ENCODE measurements at places on chromosomes 11 and 22.

DNA sequence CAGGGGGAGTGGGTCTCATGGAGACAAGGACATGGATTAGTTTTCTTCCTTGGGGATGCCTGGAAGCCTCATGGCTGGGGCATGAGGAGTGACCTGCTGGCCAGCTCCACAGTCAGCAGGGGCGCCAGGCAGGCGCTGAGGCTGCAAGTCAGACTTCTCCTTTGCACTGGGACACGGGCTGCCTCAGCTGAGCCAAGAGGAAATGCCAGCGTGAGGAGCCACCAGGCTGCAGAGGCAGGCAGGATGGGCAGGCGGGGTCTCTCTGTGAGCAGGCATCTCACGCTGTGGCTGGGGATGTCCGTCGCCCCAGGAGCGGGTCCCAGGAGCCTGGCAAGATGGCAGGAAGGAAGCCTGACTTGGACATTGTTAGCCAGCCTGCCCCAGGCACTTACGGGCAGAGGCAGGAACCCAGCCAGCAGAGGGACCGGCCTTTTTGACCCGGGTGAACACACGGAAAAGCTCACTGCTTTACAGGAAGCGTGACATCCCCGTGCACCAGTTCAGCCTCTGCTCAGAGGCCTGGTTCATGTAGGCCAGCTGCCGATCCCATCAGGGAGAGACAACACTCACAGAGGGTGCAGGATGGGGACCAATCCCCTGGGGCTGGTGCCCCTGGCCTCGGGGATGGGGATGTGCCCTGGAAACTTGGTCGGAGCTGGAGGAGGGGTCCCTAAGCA lies 10.2 kb downstream of the GNB1L start:
- no peak for DNase-seq

- DNase-seq, result peak; percentile 10
Observed at GRCh38 chr11:32847511-32847910, 17.8 kb downstream of the PRRG4 start.

DNA sequence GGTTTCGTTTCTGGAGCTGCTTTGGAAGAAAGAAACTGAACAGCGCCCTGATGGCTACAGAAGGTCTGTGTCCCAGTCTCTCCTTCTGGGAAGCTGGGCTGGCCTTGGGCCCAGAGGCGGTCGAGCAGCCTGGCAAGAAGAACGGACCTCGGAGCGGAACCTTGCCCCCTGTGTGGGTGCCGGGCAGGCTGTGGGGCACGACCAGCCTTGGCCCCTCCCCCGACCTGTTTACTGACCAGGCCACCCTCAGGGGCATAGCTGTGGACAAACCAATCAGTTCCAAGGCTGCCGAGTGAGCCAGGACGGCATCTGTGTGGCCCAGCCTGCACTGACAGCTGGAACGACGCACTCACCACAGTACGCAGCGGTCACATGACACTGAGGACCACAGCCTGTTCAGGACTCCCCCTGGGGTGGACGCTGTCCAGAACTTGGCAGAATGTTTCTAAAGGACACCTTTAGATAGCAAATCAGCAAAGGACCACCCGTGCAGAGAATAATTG lies 7.2 kb downstream of the PIM3 start:
- no peak for DNase-seq

- peak; percentile 62 for DNase-seq
Observed at GRCh38 chr22:37604875-37605274, 3.8 kb upstream of the GGA1 start.

DNA sequence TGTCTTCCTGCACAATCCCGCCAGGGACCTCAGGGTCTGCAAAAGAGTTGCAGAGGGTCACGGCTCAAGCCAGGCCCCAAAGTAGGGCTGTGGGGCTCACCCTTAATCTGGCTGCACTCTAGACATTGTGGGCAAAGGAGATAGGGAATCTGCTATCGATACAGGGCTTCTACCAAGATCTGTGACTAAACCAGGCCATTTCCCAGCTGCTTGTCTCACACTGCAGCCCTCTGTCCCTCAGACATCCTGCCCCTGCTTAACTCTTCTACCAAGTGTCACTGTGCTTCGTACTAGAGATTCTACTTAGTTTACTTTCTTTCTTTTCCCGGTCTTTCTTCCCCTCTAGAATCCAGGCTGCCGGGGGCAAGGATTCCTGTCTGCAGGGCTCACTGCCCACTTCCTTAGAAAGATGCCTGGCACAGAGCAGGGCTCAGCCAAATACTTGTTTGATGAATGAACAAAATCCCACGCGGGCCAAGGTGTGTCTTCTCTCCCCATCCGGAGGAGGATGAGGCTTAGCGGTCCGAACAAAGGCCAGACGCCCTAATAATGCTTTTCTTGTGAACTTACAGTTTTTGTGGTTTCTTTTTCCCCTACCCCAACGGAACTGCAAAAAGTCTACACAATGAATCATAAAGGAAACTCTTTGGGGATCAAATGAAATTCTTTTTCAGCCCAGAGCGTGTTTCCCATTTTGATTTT lies 61.3 kb upstream of the ANO1 start:
- no peak for DNase-seq

DNA sequence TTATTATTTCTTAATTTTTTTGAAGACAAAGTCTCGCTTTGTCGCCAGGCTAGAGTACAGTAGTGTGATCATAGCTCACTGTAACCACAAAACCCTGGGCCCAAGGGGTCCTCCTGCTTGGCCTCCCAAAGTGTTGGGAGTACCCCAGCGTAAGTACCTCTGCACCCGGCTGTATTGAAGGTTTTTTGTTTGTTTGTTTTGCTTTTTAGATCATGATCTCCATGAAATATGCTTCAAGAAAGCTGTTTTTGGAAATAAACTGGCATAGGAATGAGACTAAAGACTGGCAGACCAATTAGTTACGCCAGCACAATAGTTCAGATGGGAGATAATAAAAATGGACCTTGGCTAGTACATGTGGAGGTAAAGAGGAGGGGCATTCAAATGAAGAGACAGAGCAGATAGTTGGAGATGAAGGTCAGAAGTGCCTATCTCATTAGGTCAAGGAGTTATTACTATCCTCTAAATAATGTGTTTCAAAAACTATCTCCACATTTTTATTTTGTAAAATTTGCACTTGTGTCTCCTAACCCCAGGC lies 4.1 kb upstream of the MRPL48 start:
- DNase-seq, result no peak

DNA sequence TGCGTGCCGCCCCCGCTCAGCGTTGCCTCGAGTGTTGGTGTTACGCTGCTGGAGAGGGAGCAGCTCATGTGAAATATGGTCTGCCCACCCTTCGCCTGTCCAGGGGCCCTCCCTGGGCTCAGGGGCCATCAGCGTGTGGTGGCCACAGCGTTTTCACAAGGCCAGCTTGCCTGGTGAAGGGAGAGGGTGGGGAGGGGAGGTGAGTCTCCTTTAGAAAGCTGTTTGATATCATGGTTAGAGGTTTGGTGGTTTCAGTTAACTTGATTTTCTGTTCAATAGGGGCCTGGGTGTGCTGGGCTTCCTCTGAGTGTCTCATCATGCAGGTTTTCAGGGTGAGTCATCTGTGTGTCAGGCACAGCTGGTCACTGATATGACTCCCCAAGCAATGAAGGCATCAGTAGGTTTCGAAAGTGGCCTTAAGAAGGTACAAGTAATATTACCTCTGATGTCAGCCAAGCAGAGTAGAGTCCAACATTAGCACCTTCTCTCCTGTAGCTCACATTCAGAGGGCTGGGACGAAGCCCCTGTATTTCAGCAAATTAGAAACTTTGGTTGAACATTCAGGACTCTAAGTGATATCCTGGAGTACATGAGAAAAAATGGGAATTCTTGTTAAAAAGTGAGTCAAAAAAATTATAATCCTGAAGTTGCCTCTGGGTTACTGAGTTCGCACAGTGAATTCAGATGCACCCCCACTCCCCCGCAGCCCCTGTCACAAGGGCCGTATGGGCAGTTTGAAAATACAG lies 172.5 kb downstream of the TBC1D22A start:
- peak; percentile 22 for DNase-seq

All from CD4-positive, alpha-beta T cell treated with Interleukin-4 for 4 hours (primary cell).